ENCODE measurements at places on chromosomes 16 and 17. TPM values are rescaled to one million over a fixed set of nuclear protein-coding genes. Genes with fewer than 3 reads are reported as not detected.
A peak's percentile ranks its signal among the peaks of the same experiment; 100 is the strongest.

GRCh38 chr16:74575807-74576643, 30.9 kb downstream of the GLG1 start:
- DNase-seq = no peak

DNA sequence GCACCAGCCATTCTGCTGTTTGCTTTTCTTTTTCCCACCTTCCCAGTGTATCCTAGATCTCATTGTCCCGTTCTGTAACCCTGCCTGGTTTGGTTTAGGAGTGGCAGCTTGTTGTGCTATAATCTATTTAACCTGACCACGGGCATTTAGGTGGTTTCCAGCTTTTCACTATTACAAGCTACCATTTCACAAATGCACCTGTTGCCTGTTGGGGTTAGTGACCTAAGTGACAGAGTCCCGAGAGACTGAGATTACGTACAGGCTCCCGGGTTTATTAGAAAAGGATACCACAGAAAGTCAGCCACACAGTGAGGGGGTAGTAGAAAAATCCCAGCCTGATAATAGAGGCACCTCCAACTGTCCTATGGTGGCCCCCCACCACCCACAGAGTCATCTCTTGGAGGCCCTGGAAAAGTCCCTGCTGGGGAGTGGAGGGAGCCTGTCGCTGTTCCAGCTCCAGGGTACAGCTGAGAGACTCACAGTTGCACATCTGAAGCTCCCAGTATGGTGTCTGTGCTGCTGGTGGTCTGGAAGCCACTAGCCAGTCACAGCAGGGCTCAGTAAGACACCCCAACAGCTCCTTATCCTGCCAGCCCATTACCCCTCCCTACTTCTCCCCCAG, 21.2 kb downstream of the CLEC16A start:
- DNase-seq = no peak

DNA sequence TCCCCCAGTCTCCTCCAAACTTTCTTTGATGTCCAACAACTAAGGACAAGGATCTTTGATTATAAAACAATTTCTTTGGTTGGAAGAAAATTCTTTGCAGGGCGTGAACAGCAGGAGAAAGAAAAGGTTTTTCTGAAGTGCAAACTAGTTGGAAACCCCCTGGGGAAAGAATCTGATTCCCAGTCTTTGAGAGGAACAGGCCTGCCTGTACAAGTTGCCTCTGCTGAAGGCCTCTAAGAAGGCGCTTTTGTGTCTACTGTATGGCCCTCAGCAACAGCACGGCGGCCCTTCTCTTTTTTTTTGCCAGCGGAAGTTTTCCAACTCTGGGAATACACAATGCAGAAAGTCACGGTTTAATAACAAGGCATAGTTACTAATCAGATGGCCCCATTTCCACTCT, 14.0 kb downstream of the RNF43 start:
- peak; percentile 83 for DNase-seq

DNA sequence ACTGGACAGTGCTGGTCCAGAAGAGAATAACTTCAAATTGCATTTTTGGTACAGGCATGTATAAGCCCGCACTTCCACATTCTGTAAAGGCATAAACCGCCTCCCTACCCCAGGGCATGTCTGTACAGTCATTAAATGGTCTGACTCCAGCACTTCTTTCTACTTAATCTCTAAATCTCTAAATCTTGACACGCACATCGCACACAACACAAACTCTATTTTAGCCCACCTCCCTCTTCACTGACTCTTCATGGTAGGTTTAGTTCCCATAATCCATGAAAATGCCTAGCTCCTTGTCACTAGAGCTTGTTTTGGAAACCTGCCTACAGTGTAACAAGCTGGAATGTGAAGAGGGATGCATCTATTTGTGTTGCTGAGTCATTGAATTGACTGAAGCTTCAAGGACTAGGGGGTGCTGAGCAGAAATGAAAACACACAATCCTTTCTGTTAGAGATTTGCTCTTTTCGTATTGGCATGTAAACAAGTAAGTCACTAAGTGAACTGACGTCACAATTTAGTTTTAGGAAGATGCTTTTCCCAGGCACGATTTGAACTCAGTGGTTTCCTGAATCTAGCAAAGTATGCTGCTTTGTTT, 1.6 kb upstream of the DUSP14 start:
- DNase-seq = peak; percentile 86

GRCh38 chr16:72569677-72570076, 397.7 kb upstream of the PMFBP1 start:
- no peak for DNase-seq

- DNase-seq = no peak
Observed at GRCh38 chr16:48612611-48613010, 2.6 kb upstream of the N4BP1 start.

GRCh38 chr17:8952191-8952590, 13.3 kb downstream of the PIK3R5 start:
- DNase-seq = no peak

GRCh38 chr16:31108794-31109558, 790 bp downstream of the BCKDK start:
- DNase-seq = no peak

GRCh38 chr16:14043278-14043677, 27.8 kb upstream of the MRTFB start:
- DNase-seq = no peak

DNA sequence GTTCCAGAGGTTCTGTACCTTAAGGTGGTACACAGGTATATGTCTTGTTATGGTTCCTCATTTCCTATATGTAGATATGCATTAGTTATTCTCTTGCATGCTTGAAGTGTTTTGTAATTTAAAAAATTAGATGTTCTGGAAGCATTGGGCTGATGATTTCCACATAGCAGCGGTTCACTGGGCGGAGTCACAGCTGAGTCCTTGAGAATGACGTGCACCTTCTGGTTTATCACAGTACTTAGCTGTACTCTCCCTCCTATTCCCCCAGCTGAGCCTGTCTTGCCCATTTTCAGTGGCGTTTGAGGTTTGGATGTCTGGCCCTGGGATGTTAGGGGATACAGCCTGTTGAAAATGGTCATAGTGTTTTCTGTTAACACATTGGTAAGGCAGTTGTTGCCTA, 327.1 kb downstream of the SNX29 start:
- no peak for DNase-seq

GRCh38 chr16:82331974-82332750, 162.1 kb upstream of the MPHOSPH6 start:
- no peak for DNase-seq

DNA sequence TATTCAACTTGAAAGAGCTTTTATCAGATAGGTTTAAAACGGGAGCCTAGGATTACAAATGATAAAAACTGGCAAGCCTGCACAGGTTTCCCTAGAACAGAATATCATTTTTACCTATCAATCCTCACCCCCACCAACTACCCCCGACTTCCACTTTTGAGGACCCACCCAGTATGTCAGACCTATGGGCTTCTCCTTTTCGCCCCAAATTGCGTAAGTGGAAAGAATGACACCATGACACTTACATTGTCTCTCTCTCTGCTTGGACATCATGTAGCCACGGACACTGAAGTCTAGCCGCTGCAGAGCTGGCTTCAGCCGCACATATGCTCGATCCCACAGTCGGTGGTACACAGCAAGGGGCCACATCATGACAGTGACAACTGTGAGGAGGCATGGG, 7.4 kb upstream of the PSMC3IP start:
- DNase-seq = no peak

DNA sequence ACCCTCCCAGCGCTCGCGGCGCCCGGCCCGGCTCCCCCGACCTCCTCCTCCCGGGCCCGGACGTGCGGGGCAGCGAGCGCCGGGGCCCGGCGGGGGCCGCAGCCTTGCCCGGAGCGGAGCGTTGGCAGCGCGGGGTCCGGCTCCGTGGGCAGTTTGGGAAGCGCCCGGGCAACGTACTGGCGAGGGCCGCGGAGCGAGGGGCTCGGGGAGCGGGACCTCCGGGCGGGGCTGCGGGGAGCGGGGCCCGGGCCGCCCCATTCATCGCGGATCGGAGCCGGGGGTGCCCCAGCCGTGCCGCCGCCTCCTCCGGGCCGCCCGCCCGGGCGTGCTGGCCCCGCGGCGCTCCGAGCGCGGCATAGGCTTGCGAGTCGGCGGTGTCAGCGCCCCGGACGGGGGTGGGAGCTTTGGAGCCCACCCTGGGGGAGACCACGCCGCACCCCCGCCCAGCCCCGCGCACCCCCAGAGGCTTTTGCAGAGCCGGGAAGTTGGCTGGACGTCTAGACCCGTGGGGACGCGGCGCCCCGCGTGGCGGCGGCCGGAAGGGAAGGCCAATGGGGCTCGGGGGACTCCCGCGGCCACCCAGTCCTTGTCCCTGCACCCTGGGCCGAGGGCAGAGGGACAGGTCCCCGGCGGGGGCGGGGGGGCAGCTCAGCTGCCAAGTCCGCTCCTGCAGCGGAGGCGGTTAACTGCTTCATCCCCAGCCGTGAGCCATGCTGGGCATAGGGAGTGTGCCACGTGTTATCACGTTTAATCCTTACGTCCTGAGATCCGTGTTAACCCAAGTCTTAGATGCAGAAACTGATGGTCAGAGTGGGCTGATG, 852 bp downstream of the ZNF469 start:
- no peak for DNase-seq

DNA sequence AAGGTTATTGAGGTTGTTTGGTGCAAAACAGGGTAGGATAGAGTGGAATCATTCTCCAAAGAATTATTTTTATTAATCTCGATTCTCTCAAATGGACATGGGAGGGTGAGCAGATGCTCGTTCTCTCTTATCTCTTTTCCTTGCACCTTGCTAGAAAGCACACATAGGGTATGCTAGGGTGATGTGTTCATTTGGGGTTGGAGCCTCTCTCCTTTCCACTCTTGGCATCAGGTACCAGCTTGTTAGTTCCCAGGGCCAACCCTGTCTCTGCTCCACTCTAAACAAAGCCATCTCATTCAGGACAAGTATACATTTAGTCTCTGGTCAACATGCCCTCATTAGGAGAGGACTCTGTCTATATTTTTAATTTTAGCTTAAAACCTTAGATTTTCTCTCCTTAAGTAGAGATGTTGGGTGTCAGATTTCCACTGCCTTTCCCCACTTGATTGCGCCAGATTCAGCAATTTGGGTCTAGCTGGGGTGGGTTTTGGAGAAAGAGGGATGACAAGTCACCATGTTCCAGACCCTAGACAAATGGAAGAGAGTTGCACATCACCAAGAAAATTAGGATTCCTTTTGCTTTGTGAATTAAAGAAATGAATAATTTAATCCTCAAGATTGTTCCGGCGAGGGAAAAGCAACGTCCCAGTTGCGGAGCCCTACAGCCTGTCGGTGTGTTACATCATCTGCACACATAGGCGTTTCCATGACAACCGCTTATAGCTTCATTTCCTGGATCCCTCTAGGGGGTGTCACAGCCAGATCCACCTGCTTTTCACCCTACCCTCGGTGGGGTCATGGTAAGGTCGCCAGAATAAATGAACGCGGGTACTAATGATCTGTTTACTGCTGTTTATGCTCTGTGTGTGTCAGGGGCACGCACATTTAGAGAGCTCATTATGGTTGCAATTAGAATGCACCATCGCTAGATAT, 41.6 kb downstream of the SNX11 start:
- no peak for DNase-seq

- DNase-seq = no peak
Observed at GRCh38 chr16:79365702-79366101, 234.8 kb downstream of the MAF start.

- no peak for DNase-seq
Observed at GRCh38 chr17:15007147-15007553, 258.0 kb downstream of the PMP22 start.

- DNase-seq = no peak
Observed at GRCh38 chr16:74747716-74748615, 26.7 kb downstream of the FA2H start.

MT1G gene
- 3.9 TPM for polyA plus RNA-seq

CDK5R1 gene
- 2.6 TPM for polyA plus RNA-seq

DPEP1 gene
- polyA plus RNA-seq = not detected

NAGS gene
- polyA plus RNA-seq = 2.0 TPM

SCIMP gene
- polyA plus RNA-seq = not detected

DOC2A gene
- 0.31 TPM for polyA plus RNA-seq
